NCI-H187 (cell line): ENCODE measurements at places on chromosomes 4 and X.

GRCh38 chr4:121978172-121978516, 26.3 kb upstream of the TRPC3 start:
- no peak for DNase-seq

DNA sequence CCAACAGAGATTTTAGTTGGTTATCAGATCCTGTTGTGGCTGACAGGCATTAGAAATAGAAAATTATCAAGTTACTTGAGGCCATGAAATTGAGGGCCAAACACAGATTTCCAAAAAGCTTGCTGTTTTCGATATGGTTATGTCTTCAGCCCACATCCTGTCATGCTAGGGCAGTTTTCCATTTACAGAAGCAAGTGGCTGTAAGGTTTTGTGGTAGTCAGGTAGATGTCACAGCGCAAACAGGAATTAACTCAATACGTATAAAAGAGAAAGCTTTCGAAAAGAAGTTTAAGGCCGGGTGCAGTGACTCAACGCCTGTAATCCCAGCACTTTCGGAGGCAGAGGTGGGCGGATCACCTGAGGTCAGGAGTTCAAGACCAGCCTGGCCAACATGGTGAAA, 104.6 kb downstream of the DMD start:
- DNase-seq: no peak

DNA sequence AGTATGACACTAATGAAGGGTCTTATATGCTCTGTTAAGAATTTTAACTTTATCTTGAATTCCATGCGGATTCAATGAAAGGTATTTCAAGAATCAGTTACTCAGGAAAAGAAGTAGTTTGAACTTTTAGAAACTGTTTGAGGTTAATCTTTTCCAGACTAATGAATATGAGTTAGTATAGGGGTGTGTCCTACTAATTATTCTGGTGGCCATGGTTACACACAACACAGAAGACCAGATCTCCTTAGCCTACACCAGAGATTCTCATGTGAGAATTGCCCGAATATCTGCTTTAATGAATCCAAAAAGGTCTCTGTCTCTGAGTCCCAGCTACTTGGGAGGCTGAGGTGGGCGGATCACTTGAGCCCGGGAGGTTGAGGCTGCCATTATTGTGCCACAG, 100.4 kb downstream of the MMRN1 start:
- no peak for DNase-seq

GRCh38 chrX:23185951-23186350, 148.7 kb upstream of the PTCHD1 start:
- no peak for DNase-seq

DNA sequence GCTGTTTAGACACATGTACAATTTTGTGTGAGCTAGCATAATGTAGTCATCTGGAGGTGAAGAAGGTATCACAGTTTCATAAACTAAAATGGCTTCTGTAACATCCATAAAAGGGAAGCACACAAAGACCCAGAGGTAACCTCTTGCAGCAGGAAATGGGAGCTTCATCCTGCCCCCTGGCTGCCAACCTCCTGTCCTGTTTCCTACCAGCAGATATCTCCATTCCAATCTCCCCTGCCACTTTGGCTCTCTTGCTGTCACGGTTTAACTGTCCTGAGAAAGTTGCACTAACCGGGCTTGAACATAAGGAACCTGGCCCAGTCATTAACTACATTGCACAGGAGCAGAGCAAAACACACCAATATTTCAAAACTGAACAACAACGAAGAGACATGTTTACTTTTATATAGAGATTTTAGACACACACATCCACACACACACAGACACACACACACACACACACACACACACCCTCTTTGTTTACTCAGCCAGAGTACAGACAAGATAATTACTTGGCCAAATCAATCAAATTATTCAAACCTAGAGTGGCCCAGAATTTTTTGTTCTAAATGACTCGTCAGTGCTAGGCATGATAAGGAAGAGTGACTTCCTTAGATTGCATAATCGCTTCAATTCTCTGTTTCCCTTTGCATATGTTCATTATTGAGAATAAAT, 24.2 kb downstream of the MID2 start:
- DNase-seq: no peak

DNA sequence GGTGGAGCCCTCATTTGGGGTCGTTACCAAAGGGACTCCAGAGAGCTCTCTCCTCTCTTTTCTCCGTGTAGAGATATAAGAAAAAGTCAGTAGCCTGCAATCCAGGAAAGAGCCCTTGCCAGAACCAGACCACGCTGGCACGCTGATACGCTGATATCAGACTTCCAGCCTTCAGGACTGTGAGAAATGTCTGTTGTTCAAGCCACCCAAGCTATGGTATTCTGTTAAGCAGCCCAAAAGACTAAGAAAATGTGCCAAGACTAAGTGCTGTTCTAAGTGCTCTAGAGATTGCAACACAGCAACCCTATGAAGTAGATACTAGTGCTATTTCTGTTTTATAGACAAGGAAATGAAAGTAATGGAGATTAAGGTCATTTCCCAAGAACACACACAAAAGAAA, 205.7 kb downstream of the CAMK2D start:
- DNase-seq: no peak

DNA sequence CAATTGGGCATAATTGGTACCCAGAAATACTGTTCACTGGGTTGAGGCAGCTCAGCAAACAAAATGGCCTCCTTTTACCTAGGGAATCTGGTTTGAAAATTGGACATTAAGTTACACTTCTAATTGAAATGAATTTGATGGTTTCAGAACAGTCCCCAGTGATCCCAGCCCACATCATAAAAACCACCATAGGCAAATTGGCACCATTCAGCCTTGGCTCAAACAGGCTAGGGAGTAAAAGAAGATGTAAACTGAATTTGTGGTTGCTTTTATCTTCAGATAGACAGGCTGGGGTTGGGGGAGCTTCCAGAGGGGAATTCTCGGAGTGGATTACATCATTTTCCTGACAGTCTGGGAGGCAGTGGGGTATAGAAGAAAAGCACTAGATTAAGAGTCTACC, 576.5 kb downstream of the MID1IP1 start:
- DNase-seq: no peak

GRCh38 chrX:47643926-47644325, 6.4 kb downstream of the ELK1 start:
- DNase-seq: no peak

GRCh38 chr4:20299515-20299914, 47.8 kb downstream of the SLIT2 start:
- no peak for DNase-seq

GRCh38 chr4:116020141-116020722, 906.8 kb upstream of the NDST4 start:
- DNase-seq: no peak

- no peak for DNase-seq
These were observed 27.4 kb downstream of the CCKAR start for GRCh38 chr4:26462874-26463273.

DNA sequence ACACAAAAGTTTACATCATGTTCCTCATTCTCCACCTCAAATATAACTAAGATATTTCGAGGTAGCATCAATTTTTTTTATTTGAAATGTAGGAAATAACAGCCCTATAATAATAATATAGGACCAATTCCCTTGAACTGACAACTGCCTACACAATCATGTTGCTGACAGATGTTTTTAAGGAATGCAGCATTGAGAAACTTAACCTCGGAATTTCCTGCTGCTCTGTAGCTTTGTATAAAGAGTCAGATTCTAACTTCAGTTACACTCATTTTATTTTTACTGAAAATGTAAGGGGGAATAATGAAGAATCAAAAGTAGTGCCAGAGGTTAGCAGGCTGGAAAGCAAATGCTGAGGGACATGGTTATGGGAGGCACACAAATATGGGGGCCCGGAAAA, 235.8 kb downstream of the RBMX2 start:
- DNase-seq: no peak

DNA sequence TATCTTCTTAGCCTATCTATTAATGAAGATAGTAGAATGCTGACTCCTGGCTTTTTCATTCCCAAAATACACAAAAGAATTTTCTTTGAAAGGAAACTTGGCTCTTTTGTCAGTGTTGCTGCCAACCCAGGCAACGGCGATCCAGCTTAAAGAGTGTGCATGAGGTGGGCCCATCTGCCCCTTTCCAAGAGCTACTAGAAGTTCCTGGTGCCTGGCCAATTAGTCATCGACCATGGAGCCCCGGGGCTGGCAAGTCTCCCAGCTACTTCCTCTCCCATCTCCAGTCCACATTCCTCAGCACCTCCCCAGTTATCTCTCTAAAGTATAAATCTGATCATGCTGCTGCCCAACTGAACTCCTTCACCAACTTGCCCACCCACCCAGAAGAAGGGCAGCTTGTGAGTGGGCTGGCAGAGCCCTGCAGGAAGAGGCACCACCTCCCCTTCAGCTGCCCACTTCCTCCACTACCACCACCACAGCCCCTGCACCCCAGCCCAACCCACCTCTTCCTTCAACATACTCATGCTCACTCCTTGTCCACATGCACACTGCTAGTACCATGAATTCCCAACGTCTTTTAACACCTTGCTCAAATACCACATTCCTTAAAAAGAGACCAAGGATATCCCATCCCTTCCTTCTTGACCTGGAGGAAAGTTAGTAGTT, 158.2 kb upstream of the MAP3K15 start:
- DNase-seq: no peak

- no peak for DNase-seq
These were observed 16.0 kb upstream of the PAPSS1 start for GRCh38 chr4:107736037-107736436.

- peak; percentile 91 for DNase-seq
These were observed at the start of gene MCTS1 for GRCh38 chrX:120603707-120604360. Gene MCTS1 (plus strand): TSS chrX:120604101. CDS start chrX:120604237, 136 bp downstream.

DNA sequence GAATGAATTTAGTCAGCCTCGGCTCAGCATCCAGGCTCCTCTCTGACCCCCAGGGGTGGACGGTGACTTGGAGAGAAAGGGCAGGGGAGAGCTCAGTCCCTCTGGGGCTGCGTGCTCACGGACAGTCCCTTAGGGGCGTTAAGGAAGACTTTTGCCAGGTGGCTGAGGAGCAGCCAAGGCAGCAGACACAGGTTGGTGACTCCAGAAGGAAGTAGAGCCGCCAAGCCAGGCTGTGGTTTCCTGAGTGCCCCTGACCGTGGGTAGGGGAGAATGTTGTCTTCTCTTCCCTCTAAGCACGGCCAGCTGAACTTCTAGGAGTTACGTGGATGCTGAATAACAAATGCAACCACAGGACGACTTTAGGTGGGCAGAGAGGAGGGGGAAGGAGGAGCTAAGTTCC, 91.0 kb upstream of the MTM1 start:
- no peak for DNase-seq

GRCh38 chr4:17260166-17260907, 251.6 kb downstream of the QDPR start:
- no peak for DNase-seq

- no peak for DNase-seq
These were observed 3.2 kb downstream of the IRAK1 start for GRCh38 chrX:154016366-154017076.

GRCh38 chr4:140799686-140800225, 43.6 kb upstream of the TBC1D9 start:
- DNase-seq: no peak

DNA sequence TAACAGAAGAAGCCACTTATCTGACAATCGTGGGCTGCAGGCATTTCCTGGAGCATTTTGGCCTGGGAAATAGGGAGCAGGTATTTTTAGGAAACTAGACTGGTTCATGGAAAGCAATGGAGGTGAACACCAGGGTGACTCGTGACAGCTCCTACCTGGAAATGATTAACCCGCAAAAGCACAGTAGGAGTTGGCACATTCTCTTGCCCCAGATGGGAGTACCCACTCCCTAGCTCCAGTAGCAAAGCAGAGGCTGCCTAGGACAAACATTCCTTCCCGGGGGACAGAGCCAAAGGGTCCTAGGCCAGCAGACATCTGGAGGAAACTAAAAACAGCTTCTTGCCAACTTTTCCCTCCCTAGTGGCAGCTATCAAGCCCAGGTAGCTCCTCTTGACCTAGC, 29.0 kb downstream of the RTL5 start:
- DNase-seq: no peak

- DNase-seq: no peak
These were observed 158.8 kb upstream of the NDST4 start for GRCh38 chr4:115272185-115272584.
